ENCODE measurements at places on chromosomes 5 and 9. TPM values are rescaled to one million over a fixed set of nuclear protein-coding genes. Genes with fewer than 3 reads are reported as not detected.

The ZNF366 gene
- total RNA-seq: under 0.01 TPM

The GGTA1 gene
- total RNA-seq: not detected

The ZNF354B gene
- total RNA-seq: 5.0 TPM

The ADAMTSL2 gene
- 2.4 TPM for total RNA-seq

The TMEM252 gene
- not detected for total RNA-seq

The IL7R gene
- 0.48 TPM for total RNA-seq

The SLCO6A1 gene
- total RNA-seq: not detected

The IL3 gene
- total RNA-seq: not detected

The CATSPER3 gene
- not detected for total RNA-seq

The HOMER1 gene
- 4.2 TPM for total RNA-seq

The ANKRD33B gene
- total RNA-seq: 4.2 TPM

The ANKRD34B gene
- total RNA-seq: not detected

The LECT2 gene
- total RNA-seq: not detected

The OR13J1 gene
- not detected for total RNA-seq

The PCDHB2 gene
- under 0.01 TPM for total RNA-seq

The CCL27 gene
- not detected for total RNA-seq

The OBP2B gene
- not detected for total RNA-seq

The ISCA1 gene
- total RNA-seq: 32.9 TPM

The ECPAS gene
- 46.4 TPM for total RNA-seq

The BTNL9 gene
- total RNA-seq: not detected

The RNF180 gene
- 2.6 TPM for total RNA-seq

The DOK3 gene
- 1.5 TPM for total RNA-seq

The ALDH1A1 gene
- total RNA-seq: 0.13 TPM

All from epithelial cell of alveolus of lung (primary cell).